ENCODE measurements at places on chromosomes 1 and 21.

GRCh38 chr1:36922593-36923426 lies 111.5 kb downstream of the GRIK3 start:
- DNase-seq, result no peak

- no peak for DNase-seq
Observed at GRCh38 chr1:6912518-6912917, 127.3 kb downstream of the CAMTA1 start.

- DNase-seq, result no peak
Observed at GRCh38 chr1:119291611-119292206, 76.9 kb upstream of the HAO2 start.

GRCh38 chr1:60870269-60870865 lies 212.0 kb upstream of the NFIA start:
- no peak for DNase-seq

- DNase-seq, result no peak
Observed at GRCh38 chr1:82565546-82565945, 764.8 kb downstream of the ADGRL2 start.

DNA sequence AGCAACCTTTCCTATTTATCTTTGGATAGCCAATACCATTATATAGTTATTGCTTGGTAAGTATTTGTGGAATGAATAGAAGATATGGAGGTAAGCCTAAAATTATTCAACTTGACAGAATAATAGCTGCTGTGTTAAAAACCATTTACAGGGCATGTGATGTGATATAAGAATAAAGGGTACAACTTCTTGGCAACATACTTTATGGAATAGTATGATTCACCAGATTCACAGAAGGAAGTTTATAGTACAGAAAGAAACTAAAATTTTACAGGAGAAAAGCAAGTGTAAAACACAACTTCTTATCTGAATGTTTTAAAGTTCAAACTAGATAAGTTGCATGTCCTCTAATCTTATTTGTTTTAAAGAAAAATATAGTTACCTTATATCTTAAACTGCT lies 186.4 kb upstream of the ZRANB2 start:
- DNase-seq, result no peak

- no peak for DNase-seq
Observed at GRCh38 chr1:19690342-19690741, 25.7 kb downstream of the HTR6 start.

DNA sequence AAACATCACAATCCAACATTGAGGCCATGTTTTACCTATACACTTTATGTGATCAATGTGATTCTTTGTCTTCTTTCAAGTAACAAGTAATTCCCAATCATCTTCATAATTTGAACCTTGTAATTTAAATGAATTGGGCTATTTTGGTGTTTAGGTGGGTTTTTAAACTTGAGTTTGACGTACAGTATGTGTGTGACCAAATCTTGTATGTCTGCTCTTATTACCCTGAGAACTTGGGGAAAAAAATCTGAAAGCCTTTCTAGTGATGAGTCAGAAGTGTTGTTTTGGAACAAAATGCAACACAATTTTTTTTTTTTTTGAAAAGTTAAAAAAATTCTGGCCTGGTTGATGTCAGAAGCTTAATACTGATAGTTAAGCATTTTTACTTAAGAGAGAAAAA lies 68.5 kb downstream of the HHAT start:
- no peak for DNase-seq

DNA sequence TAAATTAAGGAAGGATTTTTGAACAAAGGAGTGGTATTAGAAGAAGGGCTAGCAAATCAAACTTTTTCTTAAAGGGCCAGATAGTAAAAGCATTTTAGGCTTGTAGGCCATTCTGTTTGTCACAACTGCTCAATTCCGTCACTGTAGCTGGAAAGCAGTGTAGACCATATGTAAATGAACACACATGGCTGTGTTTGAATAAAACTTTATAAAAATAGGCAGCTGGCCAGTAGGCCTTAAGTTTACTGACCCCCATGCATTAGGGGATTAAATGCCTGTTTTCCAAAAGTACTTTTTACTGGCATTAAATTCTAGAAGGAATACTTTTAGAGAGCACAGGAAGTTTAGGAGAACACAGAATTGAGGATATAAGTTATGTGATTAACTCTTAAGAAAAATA lies 8.9 kb downstream of the IVNS1ABP start:
- DNase-seq, result no peak

GRCh38 chr1:237205400-237206064 lies 163.5 kb downstream of the RYR2 start:
- DNase-seq, result no peak

DNA sequence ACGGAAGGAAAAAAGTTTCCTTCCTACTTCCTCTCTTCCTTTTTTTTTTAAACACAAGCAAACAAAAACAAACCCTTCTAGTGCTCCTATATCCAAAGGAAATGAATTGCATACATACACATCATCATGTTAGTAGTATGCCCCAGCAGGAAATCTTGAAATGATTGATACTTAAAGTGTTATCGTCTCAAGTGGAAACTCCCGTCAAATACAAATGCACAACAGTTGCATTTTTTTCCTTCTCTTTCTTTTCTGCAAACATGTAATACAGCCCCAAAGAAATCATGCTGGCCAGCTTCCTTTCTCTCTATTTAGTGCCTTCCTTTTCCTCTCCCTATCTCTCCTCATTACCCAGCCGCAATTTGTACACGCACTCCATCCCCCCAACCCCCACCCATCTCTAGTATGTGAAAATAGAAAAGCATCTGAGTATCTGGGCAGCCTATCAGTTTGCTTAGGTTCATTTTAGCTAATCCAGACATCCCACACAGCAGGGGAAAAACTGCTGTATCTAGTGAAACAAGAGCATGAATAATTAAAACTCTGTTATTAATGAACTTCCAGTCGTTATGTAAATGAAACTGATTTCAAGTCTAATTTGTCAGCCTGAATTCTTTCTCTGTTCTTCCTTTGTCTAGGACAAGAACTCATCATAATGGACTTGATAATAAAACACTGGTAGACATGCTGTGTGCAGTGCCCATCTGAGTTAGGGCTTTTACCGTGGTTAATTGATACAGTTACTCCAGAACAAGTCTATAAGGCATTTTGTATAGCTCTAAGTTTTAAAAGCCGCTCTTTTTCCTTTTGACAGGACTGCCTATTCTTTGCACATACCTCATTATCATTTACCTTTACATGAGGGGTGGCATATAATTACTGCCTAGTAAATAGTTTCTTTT lies 336.5 kb upstream of the ADGRL2 start:
- no peak for DNase-seq

DNA sequence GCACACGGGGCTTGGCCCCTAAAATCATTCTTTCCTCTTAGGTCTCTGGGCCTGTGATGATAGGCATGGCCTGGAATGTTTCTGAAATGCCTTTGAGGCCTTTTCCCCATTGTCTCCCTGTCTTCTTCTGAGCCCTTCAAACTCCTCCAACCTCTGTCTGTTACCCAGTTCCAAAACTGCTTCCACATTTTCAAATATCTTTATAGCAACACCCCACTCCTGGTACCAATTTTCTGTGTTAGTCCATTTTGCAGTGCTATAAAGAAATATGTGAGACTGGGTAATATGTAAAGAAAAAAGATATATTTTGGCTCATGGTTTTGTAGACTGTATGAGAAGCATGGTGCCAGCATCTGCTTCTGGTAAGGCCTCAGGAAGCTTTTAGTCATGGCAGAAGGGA lies 158.8 kb downstream of the TM2D1 start:
- no peak for DNase-seq

- DNase-seq, result peak; percentile 48
Observed at GRCh38 chr1:207822602-207823451, 71.0 kb downstream of the CD46 start.

GRCh38 chr1:98681812-98682211 lies 20.3 kb downstream of the SNX7 start:
- no peak for DNase-seq

- DNase-seq, result no peak
Observed at GRCh38 chr21:45618287-45618686, 25.2 kb upstream of the PCBP3 start.

DNA sequence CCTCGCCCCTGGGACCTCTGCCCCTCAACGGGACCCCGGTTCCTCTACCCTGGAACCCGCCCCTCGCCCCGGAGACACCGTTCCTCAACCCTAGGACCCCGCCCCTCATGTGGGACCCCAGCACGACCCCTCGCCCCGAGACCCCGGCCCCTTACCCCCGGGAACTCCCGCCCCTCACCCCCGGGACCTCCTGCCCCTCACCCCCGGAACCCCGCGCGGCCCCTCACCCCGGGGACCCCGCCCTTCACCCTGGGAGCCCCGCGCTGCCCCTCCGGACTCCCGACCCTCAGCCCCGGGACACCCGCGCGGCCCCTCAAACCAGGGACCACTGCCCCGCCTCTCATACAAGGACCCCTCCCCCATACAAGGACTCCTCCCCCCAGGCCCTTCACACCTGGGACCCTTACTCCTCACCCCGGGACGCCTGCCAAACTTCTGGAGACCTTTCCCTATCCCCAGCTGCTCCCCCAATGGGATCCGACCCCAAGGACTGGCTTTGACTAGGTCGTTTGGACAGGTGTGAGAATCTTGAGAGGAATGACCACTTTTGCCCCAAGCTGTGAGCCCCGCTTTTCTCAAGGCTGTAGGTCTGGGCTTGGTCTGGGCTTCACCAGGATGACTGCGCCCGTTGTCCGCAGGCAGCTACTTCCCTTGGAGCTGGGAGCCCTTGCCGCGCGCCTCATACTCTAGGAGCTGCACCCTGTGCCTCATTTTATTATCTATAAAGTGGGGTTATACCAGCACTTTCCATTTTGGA lies 843 bp downstream of the DIP2A start:
- DNase-seq, result no peak

DNA sequence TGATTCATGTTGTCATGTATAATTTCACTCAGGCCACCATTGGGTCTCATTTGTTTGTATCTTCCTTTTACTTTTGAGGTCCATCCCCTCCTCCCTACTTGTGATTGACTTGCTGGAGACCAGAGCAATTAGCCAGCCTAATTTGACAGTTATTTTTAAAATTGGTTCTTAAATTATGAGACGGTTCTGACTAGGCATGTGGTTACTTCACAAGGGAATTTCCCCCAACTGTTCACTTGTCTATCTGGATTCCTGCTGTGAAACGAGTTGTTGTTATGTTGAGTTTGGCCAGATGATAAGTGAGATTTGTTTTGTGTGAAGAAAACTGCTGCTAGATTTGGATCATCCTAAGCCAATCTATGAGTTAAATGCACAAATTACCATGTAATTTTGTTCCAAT lies 359.1 kb downstream of the BARHL2 start:
- no peak for DNase-seq

DNA sequence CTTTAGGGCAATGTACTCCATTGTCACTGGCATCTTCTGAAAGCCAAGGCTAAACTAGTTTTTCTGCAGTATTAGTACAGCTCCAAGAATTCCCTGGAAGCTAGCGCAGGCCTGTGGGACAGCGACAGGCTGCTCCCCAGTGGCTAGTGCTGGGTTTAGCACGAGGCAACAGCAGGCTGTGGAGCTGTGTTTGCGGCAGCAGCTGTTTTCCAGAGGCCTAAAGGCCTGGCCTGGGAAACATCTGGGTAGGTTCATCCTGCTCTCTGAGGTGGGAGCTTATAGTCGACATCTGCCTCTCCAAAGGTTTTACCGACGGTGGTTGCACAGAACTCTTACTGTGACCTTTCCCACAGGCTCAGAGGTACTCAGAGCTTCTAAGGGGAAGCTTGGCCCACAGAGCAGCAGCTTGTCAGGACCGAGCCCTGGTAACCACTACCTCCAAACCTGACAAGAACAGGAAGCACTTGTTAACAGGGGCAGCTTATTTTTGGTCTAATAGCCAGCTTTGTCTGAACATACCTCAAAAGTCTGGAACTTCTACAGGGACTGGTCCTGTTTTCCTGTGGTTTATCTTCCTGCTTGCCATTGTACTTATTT lies 17.2 kb downstream of the CC2D1B start:
- DNase-seq, result no peak

DNA sequence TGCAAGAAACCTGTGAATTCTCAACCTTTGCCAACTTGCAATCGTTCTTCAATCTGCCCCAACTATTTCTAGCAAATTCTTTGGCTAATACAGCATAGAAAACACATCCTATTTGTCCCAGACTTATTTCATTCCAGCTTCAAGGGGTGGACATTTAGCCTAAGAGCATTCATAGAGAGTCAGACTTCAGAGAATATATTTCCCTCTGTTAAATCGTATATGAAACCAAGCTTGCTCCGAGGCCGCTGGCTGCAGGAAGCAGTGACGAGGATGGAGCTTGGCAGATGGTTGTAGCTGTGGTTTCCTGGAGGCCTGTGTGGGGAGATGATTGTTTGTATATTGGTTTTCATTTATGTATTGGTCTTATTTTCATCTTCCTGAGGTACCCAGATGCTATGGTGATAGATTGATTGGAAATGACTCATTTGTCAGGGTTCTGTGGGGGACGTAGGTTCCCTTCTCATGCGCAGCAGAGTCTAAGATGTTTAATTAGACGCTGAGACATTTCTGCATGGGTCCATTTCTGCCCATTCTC lies 26.1 kb downstream of the MAN1C1 start:
- DNase-seq, result peak; percentile 53

- DNase-seq, result no peak
Observed at GRCh38 chr1:163922743-163923201, 601.0 kb downstream of the NUF2 start.

DNA sequence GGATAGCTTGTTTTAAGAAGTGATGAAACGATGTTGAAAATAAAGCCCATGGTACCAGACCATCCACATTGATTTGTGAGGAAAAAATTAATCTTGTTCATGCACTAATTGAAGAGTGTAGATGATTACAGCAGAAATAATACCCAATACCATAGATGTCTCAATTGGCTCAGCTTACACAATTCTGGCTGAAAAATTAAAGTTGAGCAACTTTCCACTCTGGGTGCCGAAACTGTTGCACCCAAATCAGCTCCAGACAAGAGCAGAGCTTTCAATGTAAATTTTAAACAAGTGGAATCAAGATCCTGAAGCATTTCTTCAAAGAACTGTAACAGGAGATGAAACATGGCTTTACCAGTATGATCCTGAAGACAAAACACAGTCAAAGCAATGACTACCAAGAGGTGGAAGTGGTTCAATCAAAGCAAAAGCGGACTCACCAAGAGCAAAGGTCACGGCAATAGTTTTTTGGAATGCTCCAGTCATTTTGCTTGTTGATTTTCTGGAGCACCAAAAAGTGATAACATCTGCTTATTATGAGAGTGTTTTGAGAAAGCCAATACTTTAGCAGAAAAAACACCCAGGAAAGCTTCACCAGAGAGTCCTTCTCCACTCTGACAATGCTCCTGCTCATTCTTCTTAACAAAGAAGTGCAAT lies 16.1 kb upstream of the KCNA3 start:
- DNase-seq, result no peak

- no peak for DNase-seq
Observed at GRCh38 chr1:175178056-175178455, 14.5 kb downstream of the KIAA0040 start.

Data from activated T-cell treated with anti-CD3 and anti-CD28 coated beads for 1 hour (primary cell).